Left ventricle myocardium superior (tissue), 1 donor: ENCODE measurements at places on chromosomes 11 and 22.
A peak's percentile ranks its signal among the peaks of the same experiment; 100 is the strongest.

DNA sequence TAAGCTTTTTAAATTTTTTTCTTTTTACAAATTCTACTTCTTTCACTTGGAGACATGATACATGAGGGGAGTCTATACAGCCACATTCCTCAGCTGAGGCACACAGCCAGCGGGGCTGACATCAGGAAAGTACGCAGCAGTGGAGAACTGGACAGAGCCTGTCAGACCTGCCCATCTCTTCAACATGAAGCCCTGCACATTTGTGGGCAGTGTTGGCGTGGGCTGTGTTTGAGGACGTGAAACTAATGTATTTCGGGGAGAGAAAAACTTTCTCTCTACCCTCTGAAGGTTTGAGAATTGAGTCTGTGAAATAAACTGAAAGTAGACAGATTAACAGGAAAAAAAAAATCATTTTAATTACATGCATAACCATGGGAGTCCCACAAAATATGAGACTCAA lies 84.8 kb upstream of the HTATIP2 start:
- DNase-seq, result no peak

- no peak for DNase-seq
Measured at GRCh38 chr11:86743223-86744118, 56.9 kb upstream of the PRSS23 start.

GRCh38 chr22:31436132-31436531 lies 36.7 kb downstream of the DRG1 start:
- DNase-seq, result no peak

GRCh38 chr22:37368058-37368457 lies 59.2 kb downstream of the ELFN2 start:
- no peak for DNase-seq

DNA sequence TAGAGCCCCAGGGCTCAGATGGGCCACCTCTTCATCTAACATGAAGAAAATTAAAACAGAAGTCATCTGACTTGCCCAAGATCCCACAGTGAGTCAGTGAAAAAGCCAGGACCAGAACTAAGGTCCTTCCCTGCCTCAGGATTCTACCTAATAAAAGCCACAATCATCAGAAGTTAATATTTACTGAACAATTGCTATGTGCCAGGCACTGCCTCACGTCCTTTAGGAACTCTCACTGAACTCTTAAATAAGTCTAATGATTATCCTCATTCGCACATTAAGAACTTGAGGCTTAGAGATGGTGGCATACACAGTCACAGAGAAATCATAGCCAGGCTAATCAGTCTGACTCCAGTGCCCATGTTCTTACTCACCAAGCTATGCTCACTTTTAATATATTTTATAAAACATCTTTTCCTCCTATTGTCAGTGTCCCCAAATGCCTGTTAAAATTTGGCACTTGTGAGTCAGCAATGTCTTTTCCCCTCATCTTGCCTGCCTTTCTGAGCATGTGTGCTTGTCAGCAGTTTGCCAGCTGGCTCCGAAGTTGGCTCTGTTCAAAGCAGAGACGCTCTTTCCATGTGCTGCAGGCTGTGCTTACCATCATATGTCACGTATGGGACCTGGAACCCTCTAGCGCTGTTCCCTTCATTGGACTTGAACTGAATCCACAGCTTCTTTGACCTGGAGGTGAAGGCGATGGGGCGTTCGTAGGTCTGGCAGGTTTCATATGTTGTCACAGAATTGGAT lies 21.5 kb upstream of the NRIP3 start:
- peak; percentile 35 for DNase-seq

DNA sequence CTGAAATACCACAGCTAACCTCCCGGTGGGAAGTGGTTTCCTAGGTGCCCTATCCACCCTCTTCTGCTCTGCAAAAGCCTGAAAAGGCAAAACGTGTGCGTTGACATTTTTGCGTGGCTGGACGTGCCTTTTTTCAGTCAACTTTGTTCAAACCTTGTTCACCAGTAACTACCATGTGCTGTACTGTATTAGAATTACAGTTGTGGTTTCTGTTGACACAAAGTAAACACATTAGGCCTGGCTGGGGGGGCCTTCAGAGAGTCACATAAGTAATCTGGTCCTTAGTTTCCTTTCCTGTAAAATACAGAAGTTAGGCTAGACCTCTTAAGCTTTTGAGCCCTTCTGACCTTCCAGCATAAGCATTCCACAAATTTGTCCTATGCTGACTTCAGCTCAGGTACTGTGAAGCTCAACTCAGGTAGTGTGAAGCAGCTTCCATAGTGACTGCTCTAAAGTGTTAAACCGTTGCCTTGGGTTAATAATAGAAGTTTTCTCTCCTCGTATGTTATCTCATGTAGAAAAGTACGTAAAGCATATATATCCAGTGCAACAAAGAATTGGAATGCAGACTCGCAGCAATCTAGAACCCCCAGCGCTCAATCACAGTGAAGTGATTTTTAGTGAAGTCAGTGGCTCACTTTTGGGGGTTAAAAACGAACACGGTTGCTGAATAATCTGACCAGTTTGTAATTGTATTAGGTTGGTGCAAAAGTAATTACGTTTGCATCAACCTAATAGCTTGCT lies 1.8 kb downstream of the EWSR1 start:
- no peak for DNase-seq

DNA sequence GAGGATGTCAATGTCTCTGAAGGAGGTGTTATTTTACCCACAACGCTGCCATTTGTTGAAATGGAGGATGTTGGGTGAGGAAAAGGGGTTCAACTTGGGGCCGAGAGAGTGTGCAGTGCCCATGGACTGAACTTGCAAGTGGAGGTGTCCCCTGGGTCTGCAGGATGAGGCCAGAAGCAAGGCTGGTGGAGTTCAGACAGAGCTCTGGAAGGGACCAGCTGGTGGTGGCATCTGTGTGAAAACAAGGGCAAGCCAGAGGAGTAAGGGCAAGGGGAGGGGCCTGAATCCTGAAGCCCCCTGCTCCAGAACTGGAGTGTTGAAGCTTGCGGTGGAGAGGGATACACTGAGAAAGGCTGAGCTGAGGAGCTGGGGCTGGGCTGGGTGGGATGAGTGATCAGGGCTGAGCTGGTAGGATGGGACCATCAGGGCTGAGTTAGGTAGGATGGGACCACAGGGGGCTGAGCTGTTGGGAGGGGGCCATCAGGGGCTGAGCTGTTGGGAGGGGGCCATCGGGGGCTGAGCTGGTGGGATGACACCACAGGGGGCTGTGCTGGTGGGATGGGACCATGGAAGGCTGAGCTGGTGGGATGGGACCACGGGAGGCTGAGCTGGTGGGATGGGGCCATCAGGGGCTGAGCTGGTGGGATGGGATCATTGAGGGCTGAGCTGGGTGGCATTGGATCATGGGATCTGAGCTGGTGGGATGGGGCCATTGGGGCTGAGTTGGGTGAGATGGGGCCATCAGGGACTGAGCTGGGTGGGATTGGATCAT lies 13.4 kb upstream of the CTSD start:
- no peak for DNase-seq

- DNase-seq, result no peak
Measured at GRCh38 chr11:27971171-27971570, 136.8 kb downstream of the KIF18A start.

DNA sequence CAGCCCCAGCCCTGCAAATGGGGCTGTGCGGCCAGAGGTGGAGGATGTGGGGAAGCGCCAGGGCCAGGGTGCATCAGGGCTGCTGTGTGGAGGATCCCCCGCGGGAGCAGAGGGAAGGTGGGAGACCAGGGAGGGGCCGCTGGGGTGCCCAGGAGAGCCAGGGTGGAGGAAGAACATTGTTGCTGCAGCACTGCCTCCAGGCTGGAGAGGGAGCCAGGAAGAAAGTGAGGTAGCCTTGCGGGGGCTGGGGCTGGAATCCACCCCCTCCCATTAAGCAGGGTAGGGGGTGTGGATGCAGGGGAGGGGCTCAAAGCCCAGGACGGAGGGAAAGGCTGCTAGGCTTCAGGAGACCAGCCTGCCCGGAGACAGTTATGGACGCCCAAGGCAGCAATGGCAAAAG lies 15.0 kb downstream of the CABP7 start:
- DNase-seq, result no peak

GRCh38 chr11:2294926-2295290 lies 6.8 kb downstream of the C11orf21 start:
- no peak for DNase-seq

- no peak for DNase-seq
Measured at GRCh38 chr22:45445031-45445710, 31.7 kb downstream of the RIBC2 start.

DNA sequence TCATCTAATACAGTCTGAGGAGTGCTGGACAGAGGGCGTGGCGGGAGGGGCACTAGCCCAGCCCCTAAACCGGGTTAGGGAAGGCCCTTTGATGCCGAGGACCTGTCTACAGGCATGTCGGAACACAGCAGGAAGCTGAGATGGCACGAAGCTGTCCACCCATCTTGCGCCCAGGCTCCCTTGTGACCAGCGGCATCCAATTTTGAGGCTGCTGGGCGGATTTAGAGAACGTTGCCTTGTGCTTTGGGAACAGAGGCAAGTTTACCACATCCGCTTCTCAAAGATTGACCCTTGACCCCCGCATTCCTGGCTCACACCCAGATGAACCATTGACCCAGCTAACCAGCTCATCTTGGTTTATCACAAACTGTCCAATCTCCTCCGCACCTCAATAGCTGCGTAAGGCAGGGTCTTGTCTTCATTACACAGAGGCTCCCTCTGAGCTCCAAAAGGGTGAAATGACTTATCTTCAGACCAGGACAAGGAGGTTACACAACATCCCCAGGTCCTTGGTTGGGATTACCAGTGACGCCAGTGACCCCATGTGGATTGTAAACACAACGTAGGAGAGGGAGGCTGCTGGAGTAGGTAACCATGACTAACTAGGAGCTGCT lies 4.5 kb downstream of the FAM83F start:
- no peak for DNase-seq

DNA sequence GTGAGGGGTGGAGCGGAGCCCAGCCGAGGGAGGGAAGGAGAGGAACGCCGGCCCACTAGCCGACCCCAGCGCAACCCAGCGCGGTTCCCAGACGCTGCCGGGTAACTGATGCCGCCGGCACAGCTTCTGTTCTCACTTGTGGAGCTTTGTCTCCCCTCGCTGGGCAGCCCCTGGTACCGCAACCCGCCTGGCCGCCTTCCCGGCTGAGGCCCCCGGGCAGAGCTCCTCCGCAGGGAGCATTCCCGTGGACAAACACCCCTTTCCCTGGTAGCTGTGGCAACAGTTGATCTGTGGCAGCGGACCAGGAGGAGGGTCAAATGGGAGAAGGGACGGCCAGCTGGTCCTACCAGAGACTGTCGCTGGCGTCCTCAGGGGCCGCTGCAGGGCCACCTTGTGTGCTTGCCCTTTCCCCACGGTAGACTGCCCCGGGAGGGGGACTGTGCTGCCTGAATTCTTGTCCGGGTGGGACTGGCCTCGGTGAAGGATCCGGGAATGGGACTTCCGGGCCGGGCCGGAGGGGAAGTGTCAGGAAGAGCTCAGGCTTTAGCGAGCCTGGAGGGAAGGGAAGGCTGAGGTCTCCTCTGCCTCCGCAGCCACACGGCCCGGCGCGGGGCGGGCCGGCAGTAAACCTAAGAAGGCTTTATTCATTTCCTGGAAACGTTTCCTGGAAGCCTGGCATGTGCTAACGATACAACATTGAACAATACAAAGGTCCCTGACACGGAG lies 468.0 kb downstream of the OPCML start:
- DNase-seq, result peak; percentile 79

GRCh38 chr11:102757823-102758549 lies 22.4 kb downstream of the MMP10 start:
- no peak for DNase-seq

DNA sequence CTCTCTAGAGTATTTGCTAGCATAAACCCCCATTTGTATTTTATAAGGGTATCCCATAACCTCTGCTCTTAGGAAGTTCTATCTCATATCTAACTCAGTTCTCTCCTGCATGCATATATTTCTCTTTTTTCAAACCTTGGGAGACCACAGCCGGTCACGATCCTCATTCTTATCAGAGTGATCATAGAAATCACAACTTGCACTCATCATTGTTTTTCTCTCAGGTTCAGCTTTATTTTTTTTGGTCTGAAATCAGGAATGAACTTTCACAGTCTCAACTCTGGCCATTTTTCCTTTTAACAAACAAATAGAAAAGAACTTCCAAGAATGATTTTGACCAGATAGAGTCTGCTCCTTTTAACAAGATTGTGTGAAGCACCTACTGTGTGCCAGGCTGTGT lies 98.6 kb upstream of the BLID start:
- no peak for DNase-seq

- DNase-seq, result peak; percentile 82
Measured at GRCh38 chr22:29855611-29856181, 17.6 kb upstream of the ASCC2 start.

DNA sequence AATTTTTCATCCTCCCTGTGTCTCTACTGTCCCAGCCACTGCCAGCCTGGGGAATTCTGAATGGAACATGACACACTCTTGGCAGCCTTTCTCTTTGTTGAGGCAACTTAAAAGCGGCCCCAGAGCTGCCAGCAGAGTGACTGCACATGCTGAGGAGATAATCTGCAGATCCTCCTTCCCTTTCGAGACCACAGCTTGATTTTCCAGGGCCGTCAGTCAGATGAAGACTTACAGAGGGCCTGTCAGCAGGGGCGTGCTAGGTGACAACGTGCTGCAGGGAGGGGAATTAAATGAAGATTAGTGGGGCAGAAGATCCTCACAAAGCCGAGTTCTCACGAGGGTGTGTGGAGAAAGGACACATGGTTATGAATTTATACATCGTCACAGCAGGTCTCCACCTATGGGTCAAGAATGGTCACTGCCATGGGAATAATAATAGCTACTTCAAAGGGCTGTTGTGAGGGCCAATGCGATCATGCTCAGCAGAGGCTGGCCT lies 193.5 kb upstream of the PITPNB start:
- peak; percentile 66 for DNase-seq

- no peak for DNase-seq
Measured at GRCh38 chr11:45453721-45454120, 167.6 kb upstream of the SYT13 start.

DNA sequence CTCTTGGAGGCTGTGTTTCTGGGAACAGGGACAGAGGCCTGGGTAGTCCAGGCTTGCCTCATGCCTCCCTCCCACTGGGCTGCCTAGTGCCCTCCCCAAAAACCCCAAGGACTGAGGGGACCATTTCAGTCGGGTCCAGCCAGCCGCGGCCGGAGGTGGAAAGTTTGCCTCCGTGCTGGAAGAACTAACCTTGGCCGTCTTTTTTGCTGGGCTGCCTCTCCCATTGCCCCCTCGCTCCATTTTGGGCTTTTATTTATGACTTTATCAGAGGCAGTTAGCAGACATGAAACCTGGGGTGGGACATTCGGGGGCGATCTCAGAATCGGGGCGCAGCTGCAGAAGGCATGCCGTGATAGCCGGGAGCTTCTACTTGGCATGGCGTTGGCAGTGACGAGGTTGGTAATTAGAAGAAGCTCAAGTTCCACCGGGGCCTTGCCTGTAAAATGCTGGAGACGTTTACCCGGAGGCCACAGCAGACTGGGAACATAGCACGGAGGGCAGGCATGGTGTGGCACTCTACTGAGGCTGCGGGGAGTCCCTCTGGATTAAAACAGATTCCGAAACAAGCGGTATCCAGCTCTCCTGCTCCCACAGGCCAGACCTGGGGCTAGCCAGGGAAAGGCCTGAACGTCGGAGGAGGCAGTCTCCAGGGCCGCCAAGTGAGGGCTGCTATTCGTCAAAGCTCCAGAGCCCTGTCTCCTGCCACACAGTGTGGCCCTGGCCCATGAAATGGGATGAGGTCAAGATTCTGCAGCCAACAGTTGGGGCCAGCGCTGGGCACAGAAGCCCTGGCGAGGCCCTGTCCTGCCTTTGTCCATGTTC lies 76.4 kb upstream of the PPARA start:
- DNase-seq, result peak; percentile 65

GRCh38 chr11:31464436-31464835 lies 45.0 kb downstream of the IMMP1L start:
- no peak for DNase-seq
